ENCODE measurements at places on chromosomes 11 and 22.

- ATAC-seq = no peak
These were observed 37.2 kb upstream of the ACER3 start for GRCh38 chr11:76823481-76824028.

DNA sequence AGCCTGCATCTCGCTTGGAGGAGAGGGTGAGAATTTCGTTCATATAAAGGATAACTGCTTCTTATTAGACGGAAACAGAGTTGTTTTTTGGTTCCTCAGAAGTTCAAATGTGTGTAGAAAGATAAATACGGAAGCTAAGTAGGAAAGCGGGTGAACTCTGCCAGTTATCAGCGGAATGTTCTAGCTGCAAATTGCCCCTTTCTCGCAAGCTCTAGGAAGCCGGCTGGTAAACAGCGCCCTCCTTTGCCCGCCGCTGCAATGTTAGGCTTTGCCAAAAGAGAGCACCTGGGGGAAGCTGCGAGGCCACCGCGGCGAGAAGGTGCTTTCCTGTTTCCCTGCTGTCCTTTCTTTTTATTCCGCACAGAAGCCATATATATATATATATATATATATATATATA lies 67.0 kb downstream of the IGLL5 start:
- ATAC-seq = no peak

DNA sequence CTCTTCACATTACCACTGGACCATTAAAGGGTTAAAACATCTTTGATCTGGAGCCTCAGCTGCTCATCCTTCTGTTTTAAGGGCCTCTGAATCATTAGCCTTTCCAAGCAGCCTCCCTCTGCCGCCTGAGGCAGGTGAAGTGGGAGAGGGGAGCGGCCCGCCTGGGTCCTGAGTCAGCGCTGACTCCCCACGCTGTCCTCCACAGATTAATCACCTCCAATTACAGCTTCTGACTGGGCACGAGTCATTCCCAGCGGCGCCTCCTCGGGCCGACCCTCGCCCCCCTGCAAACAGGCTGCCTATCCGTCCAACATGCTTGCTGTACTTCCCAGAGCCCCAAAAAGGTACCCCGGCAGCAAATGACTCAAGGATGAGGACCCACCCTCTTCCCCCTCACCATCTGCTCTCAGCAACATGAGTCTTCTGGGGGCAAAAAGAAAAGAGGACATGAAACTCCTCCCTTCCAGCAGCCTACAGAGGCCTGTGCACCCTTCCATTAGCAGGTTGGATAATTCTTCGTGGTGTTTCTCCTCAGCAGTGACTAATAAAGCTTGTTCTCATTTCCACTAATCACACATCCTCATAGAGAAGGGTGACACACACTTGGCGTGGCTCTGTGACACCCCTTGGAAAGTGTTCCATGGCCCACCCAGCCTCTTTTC lies 44.3 kb upstream of the JAM3 start:
- peak; percentile 59 for ATAC-seq

- no peak for ATAC-seq
These were observed 41.3 kb downstream of the DRG1 start for GRCh38 chr22:31440681-31441080.

DNA sequence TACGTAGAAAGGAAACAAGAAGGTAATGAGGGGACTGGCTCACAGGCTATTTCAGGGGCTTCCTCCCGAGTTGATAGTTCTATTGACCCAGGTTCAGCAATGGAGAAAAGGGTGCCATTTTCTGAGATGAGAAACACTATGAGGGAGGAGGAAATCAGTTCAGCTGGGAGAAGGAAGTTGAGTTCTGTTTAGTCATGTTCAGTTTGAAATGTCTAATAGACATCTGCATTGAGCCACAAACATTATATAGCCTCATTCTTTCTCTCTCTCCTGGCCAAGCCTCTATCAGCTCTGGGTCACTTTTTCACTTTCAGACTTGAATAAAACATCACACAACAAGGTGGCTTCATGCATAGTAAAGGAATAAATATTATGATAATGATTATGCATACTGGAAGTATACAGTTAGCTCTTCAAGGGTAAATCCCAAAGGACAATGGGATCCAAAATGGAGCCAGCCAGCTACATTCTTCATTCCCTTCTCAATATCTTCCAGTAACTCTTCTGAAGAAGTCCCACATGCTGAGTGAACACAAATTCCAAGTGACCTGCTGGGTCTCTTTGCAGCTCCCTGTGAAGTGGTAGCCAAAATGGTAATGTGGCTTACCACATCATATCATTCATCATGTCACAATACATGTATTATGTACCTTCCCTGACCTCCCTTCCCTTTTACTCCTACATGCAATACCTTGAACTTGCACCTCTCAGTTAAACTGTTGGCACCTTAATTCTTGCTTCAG lies 80.9 kb upstream of the CD44 start:
- no peak for ATAC-seq

DNA sequence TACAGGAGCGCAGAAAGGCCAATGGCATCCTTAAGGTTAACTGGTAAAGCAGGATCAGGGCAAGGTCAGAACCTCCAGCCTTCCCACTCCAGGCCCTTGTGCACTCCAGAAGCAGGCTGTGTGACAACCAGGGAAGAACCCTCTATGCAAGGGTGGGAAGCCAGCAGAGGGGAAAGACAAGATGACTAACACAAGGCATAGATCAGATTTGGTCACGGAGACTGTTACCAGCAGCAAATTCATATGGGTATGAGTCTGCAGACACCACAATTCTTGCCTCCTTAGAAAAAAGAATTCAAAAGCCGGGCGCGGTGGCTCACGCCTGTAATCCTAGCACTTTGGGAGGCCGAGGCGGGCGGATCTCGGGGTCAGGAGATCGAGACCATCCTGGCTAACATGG lies 39.8 kb upstream of the MTNR1B start:
- ATAC-seq = no peak

DNA sequence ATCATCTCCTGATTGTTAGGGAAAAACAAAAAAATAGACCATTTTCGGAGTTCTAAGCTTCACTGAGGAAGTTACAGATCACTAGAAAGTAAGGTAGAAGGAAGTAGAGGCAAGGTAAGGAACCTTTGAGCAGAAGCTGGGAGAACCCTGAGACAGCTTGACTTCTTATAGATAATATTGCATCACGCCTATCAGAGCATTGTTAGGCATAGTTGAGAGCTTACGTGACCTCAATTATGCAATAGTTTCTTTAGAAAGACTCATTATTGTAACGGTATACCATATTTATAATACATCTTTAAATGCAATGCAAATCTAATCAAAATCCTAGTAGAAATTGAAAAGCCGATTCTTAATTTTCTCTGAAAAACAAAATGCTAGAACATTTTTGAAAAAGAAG lies 4.9 kb downstream of the TBRG1 start:
- ATAC-seq = no peak

GRCh38 chr22:47194476-47195155 lies 432.2 kb downstream of the TBC1D22A start:
- no peak for ATAC-seq

DNA sequence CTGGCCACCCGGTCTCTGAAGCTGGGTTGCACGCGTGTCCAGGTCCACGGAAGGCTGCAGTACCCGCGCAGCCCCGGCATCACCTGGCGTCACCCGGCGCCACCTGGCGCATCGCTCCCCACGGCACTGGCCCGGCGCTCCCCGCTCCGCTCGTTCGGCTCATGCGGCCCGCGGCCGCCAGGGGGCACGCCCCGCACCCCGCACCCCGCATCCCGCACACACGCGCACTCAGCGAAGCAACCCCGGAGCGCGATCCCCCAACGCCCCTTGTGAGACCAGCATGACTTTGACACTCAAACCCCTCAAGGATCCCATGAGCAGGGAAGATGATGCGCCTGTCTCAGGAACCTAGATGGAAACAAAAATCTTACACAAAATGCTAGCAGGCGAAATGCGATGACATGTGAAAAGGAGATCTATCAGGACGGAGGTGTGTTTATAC lies 11.9 kb downstream of the B3GNT6 start:
- peak; percentile 78 for ATAC-seq

DNA sequence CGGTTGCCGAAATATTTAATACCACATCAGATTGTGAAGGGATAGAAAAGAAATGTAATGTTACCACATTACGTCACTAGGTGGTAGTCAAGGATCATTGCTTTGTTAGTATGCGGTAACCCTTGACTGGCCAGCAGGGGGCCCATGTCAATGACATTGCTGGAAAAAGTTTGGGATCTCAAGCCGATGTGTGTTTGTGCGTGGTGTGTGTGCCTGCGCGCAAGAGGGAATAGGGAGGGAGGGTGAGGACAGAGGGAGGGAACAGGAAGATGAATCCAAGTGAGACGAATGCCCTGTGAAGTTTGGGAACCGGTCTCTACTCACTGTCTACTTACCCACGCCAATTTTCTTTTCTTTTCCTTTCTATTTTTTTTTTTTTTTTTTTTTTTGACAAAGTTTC lies 10.7 kb upstream of the MRGPRX2 start:
- peak; percentile 99 for ATAC-seq

- ATAC-seq = no peak
These were observed 23.9 kb upstream of the CYP2D6 start for GRCh38 chr22:42154293-42155052.

- no peak for ATAC-seq
These were observed 67.7 kb downstream of the TMPRSS5 start for GRCh38 chr11:113638376-113638775.

GRCh38 chr11:7977232-7977917 lies 9.8 kb upstream of the EIF3F start:
- ATAC-seq = peak; percentile 87

DNA sequence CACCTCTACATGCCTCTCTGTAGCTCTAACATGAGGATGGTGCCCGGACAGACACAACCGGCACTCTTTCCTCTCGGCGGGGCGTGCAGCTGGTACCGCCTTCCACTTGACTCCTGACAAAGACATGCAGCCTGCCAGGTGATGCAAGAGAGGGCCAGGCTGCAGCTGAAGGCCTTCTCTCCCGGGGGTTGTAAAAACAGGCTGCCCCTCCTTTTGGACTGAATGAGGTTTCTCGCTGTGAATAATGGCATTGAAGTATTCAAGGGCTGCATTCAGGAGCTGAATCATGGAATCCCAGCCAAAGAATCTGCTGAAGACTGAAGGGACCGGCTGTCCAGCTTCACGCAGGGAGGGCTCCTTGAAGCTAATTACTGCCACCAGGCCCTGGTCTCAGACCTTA lies 110.9 kb downstream of the GALNT18 start:
- no peak for ATAC-seq

- ATAC-seq = no peak
These were observed 102.7 kb upstream of the SEZ6L start for GRCh38 chr22:26066534-26066933.

GRCh38 chr11:134164490-134165370 lies 59.0 kb downstream of the NCAPD3 start:
- no peak for ATAC-seq

GRCh38 chr11:118415739-118416068 lies 14.3 kb downstream of the ATP5MG start:
- peak; percentile 97 for ATAC-seq

DNA sequence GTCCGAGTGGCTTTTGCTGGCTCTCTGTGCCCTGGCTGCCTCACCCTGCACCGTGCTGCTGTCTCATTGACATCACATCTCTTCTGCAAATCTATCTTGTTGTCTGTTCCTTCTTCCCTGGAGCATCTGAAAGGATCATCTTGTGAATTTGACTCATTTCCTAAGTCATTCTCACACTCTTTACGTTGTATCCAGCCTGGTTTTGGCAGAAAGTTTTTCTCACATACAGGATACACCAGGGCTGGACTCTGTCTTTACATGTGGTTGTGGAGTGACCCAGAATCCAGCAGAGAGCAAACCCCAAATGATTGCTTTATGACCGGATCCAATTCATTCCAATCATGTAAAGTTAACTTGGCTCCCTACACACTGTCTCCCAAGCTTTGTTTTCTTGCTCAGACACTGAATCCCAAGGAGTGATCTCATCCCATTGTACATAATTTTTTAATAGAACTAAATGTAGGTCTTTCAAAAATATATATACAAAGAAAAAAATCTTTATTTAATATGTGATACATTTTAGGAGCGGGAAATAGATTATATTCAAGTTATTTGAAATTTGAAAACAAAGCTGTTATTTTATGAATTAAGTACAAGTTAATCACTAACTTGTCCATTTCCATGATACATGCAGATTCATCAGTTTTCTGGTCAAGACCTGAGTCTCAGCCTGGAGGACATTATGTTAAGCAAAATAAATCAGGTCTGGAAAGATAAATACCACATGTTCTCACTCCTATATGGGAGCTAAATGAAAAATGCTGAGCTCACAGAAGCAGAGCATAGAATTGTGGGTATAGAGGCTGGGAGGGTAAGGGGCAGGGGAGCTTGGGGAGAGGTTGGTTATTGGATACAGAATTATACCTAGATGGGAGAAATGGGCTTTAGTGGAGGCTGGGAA lies 2.9 kb upstream of the RFPL1 start:
- no peak for ATAC-seq
